ENCODE measurements at places on chromosomes 3 and 15.

DNA sequence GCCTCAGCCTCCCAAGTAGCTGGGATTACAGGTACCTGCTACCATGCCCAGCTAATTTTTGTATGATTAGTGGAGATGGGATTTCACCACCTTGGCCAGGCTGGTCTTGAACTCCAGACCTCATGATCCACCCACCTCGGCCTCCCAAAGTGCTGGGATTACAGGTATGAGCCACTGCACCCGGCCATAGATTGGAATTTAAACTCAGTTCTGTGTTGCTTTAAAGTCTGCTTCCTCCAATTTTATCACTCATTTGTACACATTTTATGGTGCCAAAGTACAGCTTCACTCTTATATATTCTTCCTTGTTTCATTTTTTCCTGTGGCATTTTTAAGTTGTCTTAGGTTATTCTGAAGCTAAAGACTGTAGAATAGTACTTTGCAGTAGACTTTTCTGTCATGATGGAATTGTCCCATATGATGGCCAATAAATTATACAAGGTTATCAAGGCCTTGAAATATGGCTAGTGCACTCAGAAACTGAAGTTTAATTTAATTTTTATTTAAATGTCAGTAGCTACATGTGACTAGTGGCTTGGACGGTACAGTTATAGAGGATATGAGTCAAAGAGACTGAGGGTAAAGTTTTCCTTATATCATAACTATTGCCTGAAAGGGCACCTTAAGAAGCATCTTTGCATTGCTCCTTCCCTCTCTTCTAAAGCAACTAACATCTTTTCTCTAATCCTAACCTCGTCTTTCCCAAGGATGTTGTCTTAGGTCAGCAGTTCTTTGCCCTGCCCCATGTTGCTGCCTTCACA lies 28.1 kb downstream of the ATP11B start:
- no peak for DNase-seq

GRCh38 chr3:39445927-39446326 lies 21.6 kb upstream of the MOBP start:
- DNase-seq: no peak

DNA sequence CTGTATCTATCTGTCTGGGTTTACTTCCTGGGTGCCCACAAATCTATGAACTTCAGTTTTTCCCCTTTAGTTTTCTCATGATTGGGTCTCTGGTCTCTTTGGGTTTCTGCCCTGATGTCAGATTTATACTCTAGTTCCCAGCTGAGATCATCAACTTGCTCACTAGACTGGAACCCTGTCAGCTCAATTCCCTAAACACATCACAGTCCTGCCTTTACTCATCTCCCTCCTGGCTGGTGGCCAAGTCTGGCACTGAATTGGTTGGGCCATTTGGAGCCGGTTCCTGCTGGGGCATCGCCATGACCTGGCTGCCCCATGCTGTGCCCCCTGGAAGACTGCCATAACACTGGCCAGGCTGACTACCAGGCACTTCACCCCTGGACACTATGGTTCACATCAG lies 345.3 kb downstream of the CHST2 start:
- peak; percentile 33 for DNase-seq

GRCh38 chr3:89698208-89698830 lies 590.9 kb downstream of the EPHA3 start:
- no peak for DNase-seq

DNA sequence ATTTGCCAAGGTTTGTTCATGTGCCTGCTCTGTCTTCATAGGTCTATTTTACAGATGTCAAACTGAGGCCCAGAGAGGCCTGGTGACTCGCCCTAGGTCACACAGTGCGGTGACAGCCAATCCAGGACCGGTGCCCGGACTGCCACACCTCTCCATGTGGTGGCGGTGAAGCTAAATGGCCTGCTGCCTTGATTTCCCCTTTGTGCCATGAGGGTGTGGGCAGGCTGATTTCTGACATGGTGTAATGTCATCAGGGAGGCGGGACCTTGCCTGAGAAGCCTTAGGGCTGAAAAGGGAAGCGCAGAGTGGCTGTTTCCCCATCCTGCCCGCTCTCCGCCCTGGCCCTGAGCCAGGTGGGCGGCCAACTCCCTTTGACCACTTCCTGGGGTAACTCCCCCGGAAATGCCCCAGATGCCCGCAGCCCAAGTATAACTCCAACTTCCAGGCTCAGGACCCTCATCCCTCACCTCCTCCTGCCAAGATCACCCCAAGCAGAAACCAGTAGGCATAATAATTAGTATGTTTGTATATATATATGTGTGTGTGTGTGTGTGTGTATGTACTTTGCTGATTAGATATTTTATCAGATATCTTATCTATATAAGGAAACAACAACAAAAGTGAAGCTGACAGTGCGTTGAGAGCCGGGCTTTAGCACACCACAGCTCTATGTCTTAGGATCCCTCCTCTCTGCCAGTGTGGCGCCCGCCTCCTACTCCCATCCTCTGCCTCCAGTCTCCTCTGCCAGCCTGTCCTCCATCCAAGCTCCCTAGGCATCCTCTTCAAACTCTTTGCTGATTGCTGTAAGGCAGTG lies 63.9 kb downstream of the IQSEC1 start:
- no peak for DNase-seq

- no peak for DNase-seq
These were observed 18.1 kb downstream of the CD200 start for GRCh38 chr3:112351036-112351435.

- DNase-seq: no peak
These were observed 73.9 kb downstream of the WNT5A start for GRCh38 chr3:55413236-55413635.

DNA sequence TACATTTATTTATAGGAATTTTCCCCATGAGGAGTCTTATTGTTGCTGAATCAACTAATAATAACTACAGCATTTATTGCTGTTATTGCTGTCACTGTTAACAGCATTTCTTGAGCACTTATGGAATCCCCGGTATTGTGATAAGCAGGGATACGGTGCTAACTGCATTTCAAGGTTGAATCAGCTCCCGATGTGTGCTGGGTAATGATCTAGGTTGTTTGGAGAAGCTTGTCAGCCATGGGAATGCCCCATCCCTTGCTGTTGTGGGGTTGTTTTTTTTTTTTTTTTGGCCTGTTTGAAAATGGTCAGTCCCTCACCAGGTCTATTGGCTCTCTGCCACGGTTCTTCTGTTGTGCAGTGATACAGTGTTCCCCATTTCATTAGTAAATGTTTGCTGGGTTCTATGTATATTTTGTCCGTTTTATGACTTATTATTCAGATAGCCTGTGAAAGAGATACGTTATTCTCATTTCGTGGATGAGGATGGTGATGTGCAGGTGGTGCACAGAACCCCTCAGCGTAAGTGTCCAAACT lies 48.5 kb downstream of the MED12L start:
- DNase-seq: no peak

DNA sequence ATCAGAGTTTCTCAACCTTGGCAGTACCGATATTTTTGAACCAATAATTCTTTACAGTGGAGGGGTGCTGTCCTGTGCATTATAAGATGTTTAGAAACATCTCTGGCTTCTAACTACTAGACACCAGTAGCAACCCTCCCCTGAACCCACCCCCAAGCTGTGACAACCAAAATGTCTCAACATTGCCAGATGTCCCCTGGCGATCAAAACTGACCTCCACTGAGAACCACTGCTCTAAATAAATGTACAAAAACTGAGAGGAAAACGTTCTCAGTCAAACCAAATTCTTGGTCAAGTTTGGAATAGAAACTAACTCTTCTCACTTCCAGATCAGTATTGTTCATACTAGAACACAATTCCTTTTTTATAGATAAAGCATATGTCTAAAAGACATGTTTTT lies 58.5 kb downstream of the GPR160 start:
- no peak for DNase-seq

- DNase-seq: no peak
These were observed 30.1 kb upstream of the SLC24A5 start for GRCh38 chr15:48090666-48091065.

DNA sequence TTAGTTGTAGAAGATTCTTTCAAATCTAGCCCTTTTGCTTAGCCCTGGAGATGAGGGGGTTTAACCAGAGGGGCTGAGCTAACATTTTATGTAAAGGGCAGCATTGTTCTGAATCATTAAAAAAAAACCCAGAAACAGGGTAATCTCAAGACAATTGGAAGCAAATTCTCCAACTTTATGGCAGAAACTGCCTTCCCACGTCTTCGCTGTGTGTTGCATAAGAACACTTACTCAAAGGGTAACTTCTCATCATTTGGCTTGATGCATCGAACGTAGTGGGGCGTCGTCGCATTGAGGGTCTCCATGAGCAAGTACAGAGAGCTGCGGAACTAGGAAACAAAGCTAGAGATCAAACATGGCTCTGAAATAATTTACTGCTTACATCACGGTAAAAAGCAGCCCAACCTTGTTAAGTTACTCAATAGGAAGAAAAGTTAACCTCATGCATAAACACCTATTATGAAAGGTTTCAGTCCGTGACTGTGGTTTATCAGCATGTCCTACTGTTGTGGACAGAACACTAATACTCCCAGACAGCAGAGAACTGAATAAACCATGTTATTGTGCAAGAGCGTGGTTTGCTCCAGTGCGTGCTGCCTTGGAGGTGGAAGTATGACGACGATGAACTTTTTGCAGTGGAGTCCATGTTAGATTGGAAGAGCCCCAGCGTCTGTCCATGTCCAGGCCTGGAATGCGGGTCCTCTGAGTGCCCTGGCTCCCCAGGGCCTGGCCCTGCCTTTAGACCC lies 48.7 kb downstream of the MYO5C start:
- DNase-seq: peak; percentile 67

All from fibroblast of skin of right biceps (primary cell).